ENCODE measurements at places on chromosomes 12 and 14. TPM values are rescaled to one million over a fixed set of nuclear protein-coding genes. Genes with fewer than 3 reads are reported as not detected.
A peak's percentile ranks its signal among the peaks of the same experiment; 100 is the strongest.

- no peak for DNase-seq
Measured at GRCh38 chr12:32546272-32546671, 132.8 kb upstream of the DNM1L start.

DNA sequence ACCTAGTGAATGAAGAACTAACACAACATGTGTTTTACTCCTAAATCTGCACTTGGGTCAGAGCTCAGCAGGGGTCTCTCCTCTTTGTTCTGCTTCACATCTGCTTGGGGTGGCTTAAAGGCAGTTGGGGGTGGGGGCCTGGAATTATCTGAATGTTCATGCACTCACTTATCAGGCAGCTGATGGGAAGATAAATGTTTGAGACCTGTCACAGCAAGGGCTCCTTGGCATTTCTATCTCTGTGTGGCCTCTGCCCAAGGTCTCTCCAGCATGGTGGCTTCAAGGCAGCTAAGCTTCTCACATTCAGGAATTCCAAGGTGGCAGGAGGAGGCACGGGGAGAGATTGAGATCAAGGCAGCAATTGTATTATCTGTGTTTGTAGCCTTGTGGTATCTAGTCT, 6.4 kb upstream of the HMGA2 start:
- no peak for DNase-seq

DNA sequence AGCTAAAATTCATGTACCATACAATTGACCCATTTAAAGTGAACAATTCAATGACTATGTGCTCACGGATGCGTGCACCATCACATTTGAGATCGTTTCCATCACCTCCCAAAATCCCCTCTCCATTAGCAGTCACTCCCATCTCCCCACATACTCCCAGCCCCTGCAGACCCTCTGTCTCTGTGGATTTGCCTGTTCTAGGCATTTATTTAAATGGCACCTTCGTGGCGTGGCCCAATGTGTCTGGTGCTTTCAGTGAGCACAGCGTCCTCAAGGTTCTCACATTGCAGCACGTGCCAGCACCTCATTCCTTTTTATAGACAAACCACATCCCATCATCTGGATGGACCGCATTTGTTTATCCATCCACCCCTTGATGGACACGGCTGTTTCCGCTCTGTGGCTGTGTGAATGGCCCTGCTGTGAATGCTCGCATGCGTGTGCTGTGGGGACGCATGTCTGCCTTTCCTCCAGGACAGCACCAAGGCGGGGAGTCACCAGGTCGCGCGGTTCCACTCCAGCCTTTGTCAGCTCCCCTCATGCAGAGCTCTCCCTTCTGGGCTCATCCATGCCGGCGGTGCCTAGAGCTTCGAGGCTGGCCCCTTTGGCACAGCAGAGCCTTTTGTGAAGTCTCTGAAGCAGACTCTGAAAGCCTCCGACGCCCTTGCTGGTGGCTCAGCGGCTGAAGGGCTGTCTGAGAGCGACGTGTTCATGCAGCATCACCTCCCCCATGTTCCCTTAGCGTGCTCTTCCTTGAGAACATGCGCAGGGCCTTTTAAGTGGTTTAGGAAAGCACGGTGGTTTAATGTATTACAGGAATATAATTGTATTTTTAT, 184.4 kb downstream of the KIF26A start:
- peak; percentile 38 for DNase-seq

- DNase-seq: no peak
Measured at GRCh38 chr12:44531320-44531971, 344.7 kb downstream of the NELL2 start.

- no peak for DNase-seq
Measured at GRCh38 chr12:26052652-26053051, 72.2 kb downstream of the BHLHE41 start.

DNA sequence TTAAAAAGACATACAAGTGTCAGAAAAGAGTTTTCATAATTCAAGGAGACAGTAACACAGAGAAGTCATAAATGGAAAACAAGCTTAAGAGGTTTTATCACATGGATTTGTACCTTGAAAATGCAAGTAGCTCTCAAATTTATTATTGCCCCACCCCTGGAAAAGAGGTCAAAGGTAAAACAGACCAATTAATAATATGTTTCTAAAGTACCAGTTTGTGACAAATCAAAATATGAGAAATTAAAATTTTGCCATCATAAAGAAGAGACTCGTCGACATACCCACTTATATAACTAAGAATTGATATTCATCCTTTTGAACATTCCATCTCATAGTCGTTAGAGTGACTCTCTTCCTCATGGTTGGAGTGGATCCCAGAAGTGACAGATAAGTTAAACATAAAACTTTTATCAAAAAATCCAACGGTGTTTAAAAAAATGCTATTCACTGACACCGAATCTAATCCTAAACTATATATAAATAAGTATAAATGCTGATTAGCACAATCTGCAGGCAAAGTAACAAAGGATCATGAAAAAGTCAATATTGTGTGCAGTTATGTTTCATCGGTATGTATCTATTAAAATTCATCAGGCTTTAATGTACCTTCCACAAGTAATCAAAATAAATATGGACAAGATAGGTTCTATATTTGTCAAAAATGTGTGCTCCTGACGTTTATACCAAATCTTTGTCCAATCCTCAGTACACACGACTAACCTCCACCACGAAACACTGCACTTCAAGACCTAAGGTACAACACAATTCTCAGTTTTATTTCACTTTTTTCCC, 2.3 kb downstream of the CORO1C start:
- DNase-seq: no peak

KRT7 gene
- total RNA-seq: 153 TPM

- peak; percentile 49 for DNase-seq
Measured at GRCh38 chr12:55822228-55822627, 4.4 kb downstream of the ORMDL2 start.

DNA sequence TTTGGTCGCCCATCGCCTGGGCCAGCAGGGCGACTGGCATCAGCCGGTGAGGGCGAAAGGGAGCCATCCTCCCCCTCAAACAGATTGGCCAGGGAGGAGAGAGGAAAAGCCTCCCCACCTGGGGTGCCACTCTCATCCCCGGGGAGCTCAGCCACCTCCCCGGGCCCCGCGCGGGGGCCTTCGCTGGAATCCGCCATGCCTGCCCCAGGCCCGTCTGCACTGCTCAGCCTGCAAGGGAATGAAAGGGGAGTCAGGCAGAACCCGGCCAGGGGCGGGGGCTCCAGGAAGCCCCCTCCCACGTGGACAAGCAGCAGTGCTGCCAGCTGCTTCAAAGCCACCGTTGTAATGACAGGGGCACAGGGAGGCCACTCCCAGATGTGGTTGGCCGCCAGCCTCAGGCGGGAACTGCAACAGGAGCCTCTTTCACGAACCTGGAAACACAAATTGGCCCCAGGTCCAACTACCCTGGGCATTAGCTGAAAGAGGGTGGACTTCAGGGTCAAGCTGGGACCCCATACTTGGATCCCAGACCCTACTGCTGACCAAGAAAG, 18.5 kb downstream of the TRPV4 start:
- no peak for DNase-seq

TCL1B gene
- not detected for total RNA-seq

GRCh38 chr12:53735556-53735955, 8.3 kb upstream of the CALCOCO1 start:
- DNase-seq: no peak

GNS gene
- total RNA-seq: 105 TPM

LPAR5 gene
- 0.21 TPM for total RNA-seq

GRCh38 chr14:63288853-63289252, 29.9 kb downstream of the GPHB5 start:
- no peak for DNase-seq

RAB15 gene
- 1.6 TPM for total RNA-seq

CRACR2A gene
- 0.53 TPM for total RNA-seq

GRCh38 chr14:59026081-59026480, 162.4 kb upstream of the DAAM1 start:
- DNase-seq: no peak

GRCh38 chr12:130119241-130119861, 42.9 kb upstream of the FZD10 start:
- DNase-seq: no peak

STYK1 gene
- 0.21 TPM for total RNA-seq

DNA sequence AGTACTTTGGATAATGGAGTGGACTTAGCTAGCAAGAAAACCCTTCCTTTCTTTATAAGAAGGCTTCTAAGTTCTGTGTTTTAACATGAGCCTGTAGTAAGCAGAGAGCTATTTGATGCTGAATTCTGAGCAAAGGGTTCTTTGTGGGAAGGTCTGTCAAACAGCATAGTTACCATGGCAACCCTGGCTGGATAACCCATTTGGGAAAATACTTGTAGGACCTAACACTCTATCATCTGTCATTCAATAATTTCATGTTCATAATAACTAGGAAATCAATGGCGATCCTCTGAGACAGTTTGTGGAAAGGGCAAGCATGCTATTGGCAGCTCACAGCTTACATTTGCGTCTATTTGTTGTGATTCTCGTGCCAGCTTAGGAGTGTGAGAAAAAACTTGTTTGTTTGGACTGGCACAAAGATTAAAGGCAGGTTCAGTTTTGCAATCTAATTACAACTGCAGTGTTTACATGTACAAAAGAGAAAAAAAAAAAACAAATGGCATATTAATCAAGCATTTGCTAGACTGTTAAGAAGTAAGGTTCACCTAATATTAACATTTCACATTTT, 219.2 kb downstream of the PDZRN4 start:
- DNase-seq: no peak

GRCh38 chr12:113273053-113273725, 51.9 kb downstream of the TPCN1 start:
- DNase-seq: no peak

KRT77 gene
- total RNA-seq: not detected

DNA sequence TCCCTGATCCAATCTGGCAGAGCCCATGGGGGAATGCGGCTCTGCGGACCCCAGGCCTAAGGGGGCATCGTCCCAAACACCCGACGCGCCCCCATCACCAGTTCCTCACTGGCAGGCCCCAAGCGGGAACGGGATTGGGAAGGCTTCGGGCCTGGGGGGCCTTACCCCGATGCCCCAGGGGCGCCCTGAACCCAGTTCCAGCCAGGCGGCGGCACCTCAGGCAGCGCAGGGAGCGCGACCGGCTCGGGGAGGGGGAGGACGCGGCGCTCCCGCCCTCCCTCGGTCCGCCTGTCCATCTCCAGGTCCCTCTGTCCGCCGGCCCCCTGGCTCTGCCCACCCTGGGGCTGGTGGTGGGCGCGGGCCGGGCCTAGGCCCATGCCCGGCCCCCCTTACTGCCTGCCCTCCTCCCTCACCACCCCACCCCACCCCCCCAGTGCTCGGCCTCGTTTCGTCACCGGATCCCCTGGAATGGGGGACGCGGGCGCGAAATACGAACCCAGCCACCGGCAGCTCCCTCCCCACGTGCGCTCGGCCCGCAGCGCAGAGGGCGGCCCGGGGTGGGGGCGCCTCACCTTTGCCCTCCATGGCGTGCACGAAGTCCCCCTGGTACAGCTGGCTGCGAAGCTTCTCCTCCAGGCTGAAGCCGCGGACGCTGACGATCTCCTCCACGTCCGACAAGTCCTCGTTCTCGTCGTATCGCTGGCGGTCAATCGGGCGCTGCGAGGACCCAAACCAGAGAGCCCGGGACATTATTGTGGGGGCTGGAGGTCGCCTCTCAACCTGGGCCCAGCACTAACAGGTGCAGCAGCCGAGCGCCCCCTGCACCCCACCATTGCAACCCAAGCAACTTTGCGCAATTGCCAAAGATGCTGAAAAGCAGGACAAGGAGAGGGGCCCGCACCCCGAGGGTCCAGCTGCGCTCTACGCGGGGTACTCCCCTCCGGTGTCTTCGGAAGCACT, 2.3 kb downstream of the KDM2B start:
- no peak for DNase-seq

ARHGAP9 gene
- 21.6 TPM for total RNA-seq

GRCh38 chr14:56002876-56003625, 115.2 kb upstream of the PELI2 start:
- DNase-seq: no peak

B4GALNT3 gene
- 10.4 TPM for total RNA-seq

PTHLH gene
- not detected for total RNA-seq

- DNase-seq: no peak
Measured at GRCh38 chr12:41302979-41303403, 114.9 kb downstream of the PDZRN4 start.

DNA sequence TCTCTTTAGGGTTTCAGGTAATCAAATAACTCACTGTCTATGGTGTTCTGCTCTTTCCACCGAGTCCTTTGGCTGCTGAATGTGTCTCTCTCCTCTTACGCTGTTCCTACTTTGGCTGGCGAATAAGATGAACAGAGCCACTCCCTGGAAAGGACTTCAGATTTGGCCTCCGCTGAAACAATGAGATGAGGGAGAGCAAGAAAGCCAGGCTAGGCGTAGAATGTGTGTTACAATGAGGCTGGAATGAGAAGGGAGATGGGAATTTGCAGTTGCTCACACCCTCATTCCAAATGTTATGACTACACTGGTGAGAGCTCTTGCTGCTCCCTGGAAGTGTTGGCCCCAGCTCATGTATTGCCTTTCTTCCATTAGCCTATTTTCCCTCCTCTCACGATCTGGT, at the start of gene MFAP5:
Gene MFAP5, minus strand, starts transcription at position 234 of the 400 bp plus-strand sequence. CDS start 722 bp downstream, outside the sequence.
- DNase-seq: no peak

TAS2R9 gene
- total RNA-seq: not detected

GRCh38 chr12:31474751-31475150, 116.2 kb downstream of the DENND5B start:
- no peak for DNase-seq

DNA sequence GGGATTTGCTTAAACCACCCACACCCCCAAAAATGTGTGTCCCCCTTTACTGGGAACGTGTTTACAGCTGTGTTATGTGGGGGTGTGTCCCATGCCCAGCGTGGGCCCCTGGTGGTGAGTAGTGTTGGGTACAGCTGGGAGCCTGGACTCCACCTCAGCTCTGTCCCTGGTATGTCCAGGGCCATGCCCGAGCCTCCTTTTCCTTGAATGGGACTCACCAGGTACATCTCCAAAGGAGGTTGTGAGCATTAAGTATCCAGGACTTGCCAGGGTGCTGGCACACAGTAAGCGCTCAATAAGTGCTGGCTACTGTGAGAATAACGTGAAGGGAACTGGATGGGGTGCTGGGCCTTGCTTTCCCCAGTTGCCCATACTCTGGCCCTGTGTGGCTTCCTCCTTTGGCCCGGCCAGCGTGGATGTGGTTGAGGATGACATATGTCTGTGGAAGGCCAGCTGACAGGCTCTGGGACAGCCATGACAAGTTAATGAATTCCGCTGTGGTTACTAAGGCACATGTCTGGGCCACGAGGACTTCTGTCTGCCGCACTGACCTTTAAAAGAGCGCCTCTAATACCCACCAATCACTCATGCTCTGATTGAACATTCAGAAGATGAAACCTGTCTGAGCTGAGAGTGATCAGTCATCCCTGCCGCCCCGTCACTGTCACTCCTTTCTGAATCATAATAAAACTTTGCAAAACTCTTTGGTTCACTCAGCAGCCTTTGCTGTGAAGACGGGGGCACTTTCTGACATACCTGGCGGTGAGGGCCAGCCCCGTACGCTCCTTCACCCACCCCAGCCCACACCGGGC, 74.7 kb downstream of the DIO3 start:
- DNase-seq: no peak

BHLHE41 gene
- 2.9 TPM for total RNA-seq

DNA sequence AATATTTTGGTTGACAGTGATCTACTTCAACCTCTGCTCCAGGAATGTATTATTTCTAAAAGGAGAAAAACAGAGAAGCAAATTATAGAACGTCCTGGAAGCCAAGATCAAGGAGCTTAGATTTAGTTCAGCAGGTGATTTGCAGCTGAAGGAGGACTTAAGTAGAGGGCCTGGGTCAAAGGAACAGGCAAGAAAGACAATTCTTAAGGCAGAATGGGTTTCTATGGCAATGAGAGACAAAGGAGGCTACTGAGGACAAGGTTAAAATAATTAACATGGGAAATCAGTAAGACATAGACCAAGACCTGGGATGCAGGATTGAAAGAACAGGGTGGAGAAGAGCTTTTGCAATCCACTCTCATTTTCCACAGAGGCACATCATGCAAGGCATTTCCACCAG, 2.4 kb upstream of the SNW1 start:
- no peak for DNase-seq

TTC7B gene
- total RNA-seq: 18.5 TPM
